ENCODE measurements at places on chromosomes 2 and 18.
A peak's percentile ranks its signal among the peaks of the same experiment; 100 is the strongest.

GRCh38 chr2:199814101-199814816, 36.7 kb downstream of the FTCDNL1 start:
- no peak for DNase-seq

DNA sequence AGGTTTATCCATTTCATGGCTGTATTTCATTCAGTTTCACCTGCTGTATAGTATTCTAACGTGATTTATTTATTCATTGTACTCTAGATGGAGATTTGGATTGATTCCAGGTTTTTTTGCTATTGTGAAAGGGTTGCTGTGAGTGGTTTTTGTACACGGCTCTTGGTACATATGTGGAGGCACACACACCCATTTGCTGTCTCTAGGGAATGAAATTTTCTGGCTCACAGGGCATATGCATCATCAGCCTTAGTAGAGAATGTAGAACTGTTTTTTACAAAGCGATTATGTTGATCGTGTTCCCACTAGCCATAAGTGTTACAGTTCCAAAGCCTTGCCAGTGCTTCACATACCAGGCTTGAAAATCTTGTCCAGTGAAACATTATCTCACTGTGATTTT, 5.1 kb downstream of the SPTBN1 start:
- no peak for DNase-seq

- peak; percentile 44 for DNase-seq
Measured at GRCh38 chr2:133633881-133634409, 65.7 kb upstream of the NCKAP5 start.

DNA sequence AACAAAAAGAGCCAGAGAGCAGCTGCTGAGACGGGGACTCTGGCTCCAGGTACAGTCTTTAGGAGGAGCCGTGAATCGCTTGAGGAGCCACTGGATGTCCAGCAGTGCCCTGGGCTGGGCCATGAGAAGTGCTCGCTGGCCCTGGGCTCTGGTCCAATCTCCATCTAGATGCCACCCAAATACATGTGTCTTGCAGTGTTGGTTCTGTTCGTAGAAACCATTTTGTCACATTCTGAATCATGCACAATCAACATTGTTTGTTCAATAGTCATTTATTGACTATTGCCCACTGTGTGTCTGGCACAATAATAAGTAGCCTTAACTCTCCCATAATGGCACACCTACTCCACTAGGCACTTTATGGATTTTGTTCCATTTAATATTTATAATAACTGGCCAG, 26.1 kb downstream of the TYMS start:
- no peak for DNase-seq

GRCh38 chr2:110861616-110862260, 129.4 kb downstream of the ACOXL start:
- no peak for DNase-seq

GRCh38 chr2:43041661-43042360, 184.6 kb downstream of the ZFP36L2 start:
- DNase-seq: peak; percentile 71

- DNase-seq: no peak
Measured at GRCh38 chr18:11215216-11215615, 65.8 kb upstream of the PIEZO2 start.

GRCh38 chr2:129296806-129297205, 682.7 kb upstream of the RAB6C start:
- DNase-seq: no peak

GRCh38 chr2:201180010-201180409, 2.9 kb upstream of the CASP10 start:
- no peak for DNase-seq

GRCh38 chr2:62467475-62468321, 38.3 kb downstream of the TMEM17 start:
- no peak for DNase-seq

GRCh38 chr2:40138314-40138713, 313.6 kb downstream of the SLC8A1 start:
- no peak for DNase-seq

DNA sequence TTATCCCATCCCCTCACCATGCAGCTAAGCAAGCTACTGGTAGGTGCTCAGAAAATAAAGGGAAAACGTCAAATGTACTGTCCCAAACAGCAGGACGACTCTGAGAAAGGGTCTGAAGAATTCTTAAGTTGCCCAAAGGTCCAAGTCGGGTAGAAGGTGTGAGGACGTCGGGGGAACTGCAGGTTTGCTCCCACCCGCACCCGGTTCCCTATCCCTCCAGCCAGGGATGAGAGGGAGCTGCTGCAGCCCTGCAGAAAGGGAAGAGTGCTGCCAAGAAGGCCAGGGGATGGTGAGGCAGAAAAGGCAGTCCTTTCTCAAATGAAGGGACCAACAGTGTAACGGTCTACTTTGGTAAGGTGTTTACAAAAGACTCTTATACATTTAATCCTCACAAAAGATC, 6.9 kb upstream of the UCN start:
- DNase-seq: no peak

- DNase-seq: no peak
Measured at GRCh38 chr2:164669291-164669690, 48.0 kb upstream of the GRB14 start.

DNA sequence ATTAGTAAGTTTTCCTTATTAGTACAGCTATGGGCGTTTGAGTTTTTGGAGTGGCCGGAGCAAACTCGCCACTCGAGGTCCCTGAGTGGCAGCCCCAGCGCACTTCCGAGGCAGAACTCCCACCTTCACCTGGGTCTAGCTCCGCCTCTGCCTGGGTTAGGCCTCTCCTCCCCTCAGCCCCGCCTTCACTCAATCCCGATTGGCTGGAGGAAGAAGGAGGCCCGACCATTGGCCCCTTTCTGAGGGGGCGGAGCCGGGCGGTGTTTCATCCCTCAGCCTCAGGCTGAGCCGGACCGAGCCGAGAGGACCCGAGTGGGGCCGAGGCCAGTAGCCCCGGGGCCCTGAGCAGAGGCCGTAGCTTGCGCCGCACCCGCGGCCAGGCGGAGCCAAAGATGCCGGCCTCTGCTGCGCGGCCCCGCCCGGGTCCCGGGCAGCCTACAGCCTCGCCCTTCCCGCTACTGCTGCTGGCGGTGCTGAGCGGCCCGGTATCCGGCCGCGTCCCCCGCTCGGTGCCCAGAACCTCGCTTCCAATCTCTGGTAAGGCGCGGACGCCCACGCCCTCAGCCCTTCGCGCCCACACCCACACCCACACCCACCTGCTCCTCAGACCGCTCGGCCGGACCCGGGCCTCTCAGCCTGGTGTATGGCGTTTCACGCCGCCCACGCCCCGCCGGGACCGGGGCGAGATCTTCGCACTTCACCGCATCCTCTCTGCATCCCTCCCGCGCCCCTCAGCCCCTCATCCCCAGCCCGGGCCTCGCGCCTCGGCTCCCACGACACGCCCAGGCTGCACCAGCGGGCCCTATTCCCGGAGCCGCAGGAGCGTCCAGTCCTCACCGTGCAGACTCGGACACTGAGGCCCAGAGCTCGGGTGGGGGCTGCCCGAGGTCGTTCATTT, at the start of gene SEMA4F:
TSS of gene SEMA4F (plus strand) at position 263 of the 898 bp plus-strand sequence. CDS start at position 393, 130 bp downstream.
- DNase-seq: peak; percentile 42

- no peak for DNase-seq
Measured at GRCh38 chr2:127388423-127389164, 819 bp upstream of the MAP3K2 start.

DNA sequence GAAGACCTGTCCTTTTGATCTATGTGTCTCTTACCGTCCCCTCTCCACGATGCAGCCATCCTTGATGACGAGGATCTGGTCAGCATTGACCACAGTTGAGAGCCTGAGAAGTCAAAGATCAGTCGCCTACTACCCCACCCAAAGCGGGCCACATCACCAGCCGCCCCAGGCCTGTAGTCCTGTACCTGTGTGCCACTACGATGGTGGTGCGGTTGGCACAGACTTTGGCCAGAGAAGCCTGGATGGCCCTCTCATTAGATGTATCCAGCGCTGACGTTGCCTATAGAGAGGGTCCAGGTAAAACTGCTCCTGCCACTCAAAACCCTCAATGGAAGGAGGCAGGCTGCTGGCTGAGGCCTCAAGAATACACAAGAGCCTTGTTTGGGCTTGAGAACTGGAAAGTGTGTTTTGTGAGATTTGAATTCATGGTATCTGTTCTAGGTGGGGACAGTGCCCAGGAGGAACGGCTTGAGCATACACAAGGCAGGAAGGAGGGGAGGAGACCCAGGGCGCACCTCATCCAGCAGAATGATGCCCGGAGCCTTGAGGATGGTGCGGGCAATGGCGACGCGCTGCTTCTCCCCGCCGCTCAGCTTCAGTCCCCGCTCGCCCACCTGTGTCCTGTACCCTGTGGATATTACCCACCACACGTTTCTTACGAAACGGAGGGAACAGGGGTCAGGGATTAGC, 3.8 kb downstream of the ZFAND2B start:
- no peak for DNase-seq

- DNase-seq: no peak
Measured at GRCh38 chr2:17935242-17935885, 56.9 kb downstream of the KCNS3 start.

DNA sequence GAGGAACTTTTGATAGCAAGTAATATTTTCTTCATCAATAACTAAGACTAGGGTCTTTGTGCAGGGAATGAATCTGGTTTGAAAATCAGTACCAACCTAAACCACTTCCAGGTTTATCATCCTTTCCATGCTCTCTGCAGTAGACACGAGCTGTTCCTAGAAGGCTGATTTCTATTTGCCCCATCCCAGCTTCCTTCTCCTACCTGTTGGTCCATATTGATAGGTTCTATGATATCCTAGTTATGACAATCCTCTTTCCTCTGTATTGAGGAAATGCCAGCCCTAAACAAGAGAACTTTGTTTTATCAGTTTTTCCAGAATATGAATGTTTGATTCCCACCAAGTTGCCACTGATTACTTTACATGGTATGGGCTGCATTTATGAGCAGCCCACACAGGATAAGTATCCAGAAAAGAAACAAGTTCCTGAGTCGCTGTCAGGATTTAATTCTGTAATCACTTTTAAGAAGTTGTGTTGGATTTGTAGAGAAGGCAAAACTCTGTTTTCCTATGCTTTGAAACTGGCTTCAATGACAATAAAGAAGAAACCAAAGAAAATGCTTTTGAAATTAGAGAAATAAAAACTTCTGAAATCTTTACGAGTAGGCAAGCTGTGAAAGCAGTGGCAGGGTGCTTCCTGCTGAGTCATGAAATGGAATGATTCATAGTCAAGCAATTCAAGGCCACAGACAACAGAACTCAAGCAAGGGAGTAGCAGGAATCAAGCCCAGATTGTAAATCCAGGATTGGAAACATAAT, 37.3 kb upstream of the TANK start:
- DNase-seq: peak; percentile 70

- DNase-seq: no peak
Measured at GRCh38 chr2:43421194-43421593, 174.6 kb downstream of the THADA start.

- DNase-seq: no peak
Measured at GRCh38 chr2:201448701-201449100, 2.6 kb downstream of the TRAK2 start.

DNA sequence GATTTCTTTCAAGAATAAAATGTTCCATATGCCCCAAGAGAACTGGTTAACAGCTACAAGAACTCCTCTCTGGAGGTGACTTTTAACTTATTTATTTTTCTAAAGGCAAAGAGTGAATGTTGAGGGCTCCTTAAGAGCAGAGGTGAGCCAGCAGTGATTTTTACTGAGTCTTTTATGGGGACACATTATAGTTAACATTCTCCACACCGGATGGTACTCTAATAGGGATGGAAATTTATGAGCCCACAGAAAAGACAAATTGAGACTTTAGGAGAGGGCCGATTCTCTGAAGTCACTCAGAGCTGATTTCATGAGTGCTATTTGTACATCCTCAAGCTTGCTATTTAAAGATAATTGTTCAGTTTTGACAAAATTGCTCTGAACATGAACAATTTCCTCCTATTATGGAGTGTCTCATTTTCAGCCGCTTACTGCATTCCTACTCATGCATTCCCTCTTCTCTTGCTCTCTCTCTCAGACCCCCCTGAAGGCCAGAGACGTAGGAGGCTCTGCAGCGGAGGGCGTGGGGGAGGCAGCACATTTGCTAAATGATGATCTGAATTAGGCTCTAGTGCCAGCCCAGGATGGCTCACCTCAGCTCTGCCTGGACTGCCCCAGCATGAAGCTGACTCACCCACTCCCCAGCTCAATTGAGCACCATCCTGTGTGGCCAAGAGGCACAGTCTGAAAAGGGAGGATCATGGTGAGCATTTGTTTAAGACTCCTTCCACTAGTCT, 5.9 kb upstream of the RPL37A start:
- DNase-seq: peak; percentile 79

DNA sequence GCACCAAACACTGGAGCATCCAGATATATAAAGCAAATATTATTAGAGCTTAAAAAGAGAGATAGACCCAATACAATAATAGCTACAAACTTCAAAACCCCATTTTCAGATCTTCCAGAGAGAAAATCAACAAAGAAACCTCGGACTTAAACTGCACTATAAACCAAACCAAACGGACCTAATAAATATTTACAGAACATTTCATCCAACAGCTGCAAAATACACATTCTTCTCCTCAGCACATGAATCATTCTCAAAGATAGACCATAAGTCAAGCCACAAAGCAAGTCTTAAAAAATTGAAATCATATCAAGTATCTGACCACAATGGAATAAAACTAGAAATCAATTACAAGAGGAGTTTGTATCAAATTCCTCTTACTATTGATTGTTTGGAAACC, 140.2 kb upstream of the OTOS start:
- no peak for DNase-seq

DNA sequence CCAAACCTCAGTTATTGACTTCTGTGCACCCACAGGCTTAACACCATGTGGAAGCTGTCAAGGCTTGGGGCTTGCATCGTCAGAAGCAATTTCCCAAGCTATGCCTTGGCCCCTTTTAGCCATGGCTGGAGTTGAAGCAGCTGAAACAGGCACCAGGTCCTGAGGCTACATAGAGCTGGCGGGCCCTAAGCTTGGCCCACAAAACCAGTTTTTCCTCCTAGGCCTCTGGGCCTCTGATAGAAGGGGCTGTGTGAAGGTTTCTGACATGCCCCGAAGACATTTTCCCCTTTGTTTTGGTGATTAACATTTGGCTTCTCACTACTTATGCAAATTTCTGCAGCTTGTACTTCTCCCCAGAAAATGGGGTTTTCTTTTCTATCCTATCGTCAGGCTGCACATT, 9.1 kb upstream of the TMX3 start:
- no peak for DNase-seq

DNA sequence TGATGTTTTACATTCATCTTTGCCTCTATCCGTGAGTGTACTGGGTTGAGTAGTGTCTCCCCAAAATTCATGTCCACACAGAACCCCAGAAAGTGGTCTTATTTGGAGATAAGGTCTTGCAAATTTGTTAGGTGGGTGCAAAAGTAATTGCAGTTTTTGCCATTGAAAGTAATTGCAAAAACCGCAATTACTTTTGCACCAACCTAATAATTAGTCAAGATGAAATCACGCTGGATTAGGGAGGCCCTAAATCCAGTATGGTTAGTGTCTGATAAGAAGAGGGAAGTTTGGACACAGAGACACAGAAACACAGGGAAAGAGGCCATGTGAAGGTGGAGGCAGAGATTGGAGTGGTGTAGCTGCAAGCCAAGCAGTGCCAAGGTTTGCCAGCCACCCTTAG, 57.8 kb upstream of the SPRED2 start:
- DNase-seq: no peak

GRCh38 chr18:10681581-10682367, 155.9 kb downstream of the NAPG start:
- DNase-seq: no peak

GRCh38 chr2:179107737-179108136, 57.8 kb upstream of the CCDC141 start:
- DNase-seq: no peak

Data from AG04449 (cell line).